ENCODE measurements at places on chromosomes 2 and 18.

- no peak for DNase-seq
Observed at GRCh38 chr2:120344214-120344975, 1.5 kb upstream of the INHBB start.

DNA sequence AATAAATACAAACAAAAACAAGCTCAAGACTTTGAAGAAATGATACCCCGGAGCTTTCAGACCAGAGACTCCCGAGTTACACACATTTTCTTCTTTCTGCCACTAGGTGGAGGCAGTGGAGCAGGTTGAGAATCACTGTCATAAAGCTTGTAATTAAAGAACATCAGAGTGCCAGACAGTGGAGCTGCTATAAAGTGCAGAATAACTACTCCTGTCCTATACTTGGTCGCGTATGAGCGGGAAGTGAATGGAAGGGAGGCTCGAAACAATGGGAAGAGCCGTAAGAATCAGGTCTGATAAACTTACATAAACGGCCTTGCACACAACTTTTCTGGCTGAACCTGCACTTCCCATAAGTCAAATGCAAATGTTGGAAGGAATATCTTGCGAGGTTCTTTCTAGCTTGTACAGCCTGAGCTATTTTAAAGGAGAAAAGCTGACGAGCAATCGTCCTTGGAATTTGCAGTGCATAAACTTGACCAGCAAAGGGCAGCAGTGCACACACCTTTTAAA is 189.0 kb downstream of the RPIA start:
- no peak for DNase-seq

DNA sequence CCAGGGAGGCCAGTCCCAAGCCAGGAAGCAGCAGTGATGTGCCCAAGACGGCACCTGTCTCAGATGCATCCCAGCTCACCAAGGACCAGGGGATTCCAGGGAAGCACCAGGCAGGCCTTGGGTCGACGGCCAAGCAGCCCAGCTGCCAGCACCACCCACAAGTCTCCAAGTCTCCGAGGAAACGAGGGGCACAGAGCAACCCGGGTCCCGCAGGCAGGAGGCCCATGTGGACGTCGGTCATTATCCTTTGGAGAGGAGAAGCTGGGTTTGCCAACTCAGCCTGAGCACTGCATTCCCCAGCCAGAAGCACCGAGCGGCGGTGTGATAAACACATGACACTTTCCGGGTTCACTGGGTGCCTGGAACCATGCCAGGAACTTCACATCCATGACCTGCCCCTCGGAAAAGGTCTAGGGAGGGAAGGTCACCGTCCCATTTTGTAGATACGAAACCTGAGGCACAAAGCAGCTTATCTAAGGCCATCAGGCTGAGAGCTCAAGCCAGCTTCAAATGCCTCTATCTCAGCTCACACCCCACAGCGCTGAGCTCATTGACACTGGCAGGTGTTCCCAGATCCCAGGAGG is 104.5 kb downstream of the ZNF516 start:
- no peak for DNase-seq

GRCh38 chr2:231985823-231986261 is 24.3 kb downstream of the DIS3L2 start:
- no peak for DNase-seq

- no peak for DNase-seq
Observed at GRCh38 chr2:37367310-37367709, 22.9 kb downstream of the QPCT start.

- DNase-seq, result no peak
Observed at GRCh38 chr2:134167015-134167414, 86.9 kb upstream of the MGAT5 start.

GRCh38 chr2:74850496-74851190 is 16.7 kb downstream of the HK2 start:
- DNase-seq, result no peak

GRCh38 chr2:28721601-28722191 is 29.9 kb upstream of the PPP1CB start:
- no peak for DNase-seq

DNA sequence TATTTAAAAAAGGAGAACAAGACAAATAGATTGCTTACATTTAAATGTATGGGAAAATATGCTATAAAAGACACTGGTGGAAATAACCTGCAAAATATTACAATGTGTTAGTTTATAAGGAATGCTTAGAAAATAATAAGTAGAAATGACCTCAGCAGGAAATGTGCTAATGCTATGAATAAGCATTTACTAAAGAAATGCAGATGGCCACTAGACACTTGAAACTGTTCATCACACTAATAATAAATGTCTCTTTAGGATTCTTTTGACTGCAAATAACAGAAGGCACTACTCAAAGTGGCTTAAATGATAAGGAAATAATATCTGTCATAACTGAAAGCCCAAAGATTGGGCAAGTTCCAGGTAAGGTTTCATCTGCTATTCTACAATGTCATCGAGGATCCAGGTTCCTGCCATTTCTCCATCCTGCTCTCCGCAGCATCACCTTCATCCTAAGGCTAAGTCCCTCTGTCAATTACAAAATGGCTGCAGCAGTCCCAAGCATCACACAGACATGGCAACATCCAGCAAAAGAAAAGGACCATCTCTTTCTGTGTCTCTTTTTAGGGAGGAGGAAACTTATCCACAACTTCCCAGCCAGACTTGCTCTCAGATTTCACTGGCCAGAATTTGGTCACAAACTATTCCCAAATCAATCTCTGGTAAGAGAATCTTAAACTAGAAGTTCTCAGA is 21.9 kb downstream of the METTL8 start:
- DNase-seq, result no peak

GRCh38 chr18:73235491-73235890 is 367.7 kb upstream of the NETO1 start:
- no peak for DNase-seq

DNA sequence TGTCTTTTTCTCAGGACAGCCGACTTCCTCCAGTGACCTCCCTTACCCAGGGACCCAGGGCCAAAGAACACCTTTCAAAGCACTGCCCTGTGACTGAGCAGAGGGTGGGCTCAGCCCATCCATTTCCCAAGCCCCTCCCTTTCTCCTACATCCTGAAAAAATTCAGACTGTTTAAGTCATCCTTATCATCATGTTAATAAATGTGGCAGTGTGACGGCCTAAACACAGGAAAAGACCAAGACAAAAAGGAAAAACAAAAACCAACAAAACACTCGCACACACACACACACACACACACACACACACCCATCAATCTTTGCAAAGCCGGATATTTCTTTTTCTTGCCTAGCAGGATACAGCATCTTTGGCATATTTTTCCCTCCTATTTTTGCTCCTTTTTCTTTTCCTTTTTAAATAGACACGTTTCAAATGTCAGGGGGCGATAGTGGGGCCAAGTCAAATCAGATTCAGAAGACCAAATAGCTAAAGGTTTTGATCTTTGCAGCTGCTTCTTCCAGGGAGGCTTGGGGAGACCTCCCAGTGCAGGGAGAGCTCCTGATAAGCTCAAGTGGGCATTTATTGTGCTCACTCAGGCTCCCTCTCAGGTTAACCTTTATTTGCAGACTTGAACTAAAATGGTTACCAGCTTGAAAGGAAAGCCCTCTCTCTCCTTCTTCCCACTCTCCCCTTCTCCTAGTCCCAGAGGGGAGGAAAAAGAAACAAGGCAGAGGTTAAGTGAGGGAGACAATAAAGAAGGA is 39.5 kb upstream of the NRP2 start:
- DNase-seq, result no peak

GRCh38 chr2:219124381-219125110 is 36.1 kb downstream of the NHEJ1 start:
- no peak for DNase-seq

GRCh38 chr18:62418258-62418657 is 93.1 kb downstream of the TNFRSF11A start:
- peak; percentile 54 for DNase-seq

Data from activated CD8-positive, alpha-beta memory T cell treated with anti-CD3 and anti-CD28 coated beads for 24 hours (primary cell).